ENCODE measurements at places on chromosomes 16 and 17.

DNA sequence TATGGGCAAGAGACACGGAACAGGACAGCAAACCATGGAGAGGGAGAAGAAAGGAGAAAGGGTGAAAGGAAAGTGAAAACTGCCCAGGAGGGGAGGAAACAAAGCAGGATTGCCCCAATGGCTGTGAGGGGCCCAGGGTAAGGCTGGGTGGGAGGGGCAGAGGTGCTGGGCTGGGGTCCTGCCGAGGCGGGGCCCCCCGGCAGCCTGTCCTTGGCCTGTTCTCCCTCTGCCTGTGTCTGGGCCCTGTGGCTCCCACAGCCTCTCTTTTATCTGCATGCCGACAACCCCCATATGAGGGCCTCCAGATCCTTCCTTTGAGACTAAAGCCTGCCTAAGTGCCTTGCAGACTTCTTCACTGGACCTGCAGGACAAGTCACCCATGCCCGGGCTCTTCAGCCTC lies 15.5 kb downstream of the ZNHIT3 start:
- no peak for DNase-seq

GRCh38 chr16:9123871-9124270 lies 32.4 kb downstream of the HAPSTR1 start:
- no peak for DNase-seq

GRCh38 chr17:50672831-50673551 lies 34.7 kb downstream of the ANKRD40 start:
- DNase-seq: no peak

GRCh38 chr16:85446951-85447692 lies 166.0 kb upstream of the GSE1 start:
- no peak for DNase-seq

DNA sequence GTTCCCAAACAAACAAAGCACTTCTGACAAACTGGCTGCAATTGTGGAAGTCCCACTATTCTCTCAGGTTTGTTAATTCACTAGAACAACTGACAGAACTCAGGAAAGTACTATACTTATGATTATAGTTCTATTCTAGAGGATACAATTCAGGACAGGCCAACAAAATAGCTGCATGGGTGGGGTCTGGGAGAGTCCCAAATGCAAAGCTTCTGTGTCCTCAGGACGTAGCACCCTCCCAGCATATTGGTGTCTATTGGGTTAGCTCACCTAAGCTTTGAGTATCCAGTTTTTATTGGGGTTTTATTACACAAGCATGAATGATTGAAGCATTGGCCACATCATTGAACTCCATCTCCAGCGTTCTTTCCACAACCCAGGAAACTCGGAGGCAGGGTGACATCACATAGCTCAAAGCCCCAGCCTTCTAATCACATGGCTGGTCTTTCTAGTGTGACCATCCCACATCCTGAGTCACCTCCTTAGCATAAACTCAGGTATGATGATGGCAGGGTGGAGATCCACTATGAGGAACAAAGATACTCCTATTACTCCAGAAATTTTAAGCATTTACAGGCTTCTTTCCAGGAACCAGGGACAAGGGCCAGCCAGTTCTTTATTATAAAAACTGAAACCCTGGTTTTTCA lies 43.9 kb upstream of the CCNF start:
- no peak for DNase-seq

Measured in NCI-H526 treated with DMSO at 0.1 percent for 48 hours (cell line).